ENCODE measurements at places on chromosomes 6 and 20.

- DNase-seq: no peak
Observed at GRCh38 chr20:2756056-2756611, 44.3 kb downstream of the CPXM1 start.

- no peak for DNase-seq
Observed at GRCh38 chr20:704726-705125, 29.1 kb upstream of the SCRT2 start.

DNA sequence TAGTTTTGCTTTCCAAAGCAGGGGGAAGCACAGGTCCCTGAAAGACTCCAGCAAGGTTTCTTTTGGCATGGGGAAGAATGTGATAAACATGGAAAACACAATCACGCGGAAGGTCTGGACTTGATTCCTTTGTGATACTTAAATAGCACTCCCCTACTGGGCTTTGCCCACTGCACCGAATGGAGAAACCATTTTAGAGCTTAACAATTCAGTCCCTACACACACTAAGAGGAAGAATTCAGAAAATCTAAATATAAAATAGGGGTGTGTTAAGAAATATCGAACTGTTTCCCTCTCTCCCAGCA is 71.4 kb upstream of the NHSL1 start:
- no peak for DNase-seq

DNA sequence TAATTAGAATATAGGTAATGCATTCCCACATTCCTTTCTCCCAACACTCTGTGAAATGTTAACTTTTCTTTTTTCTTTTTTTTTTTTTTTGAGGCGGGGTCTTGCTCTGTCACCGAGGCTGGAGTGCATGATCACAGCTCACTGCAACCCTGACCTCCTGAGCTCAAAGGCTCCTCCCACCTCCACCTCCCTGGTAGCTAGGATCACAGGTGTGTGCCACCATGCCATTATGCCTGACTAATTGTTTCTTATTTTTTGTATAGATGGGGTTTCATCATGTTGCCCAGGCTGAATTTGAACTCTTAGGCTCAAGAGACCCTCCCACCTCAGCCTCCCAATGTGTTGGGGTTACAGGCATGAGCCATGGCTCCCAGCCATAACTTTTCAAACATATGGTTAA is 135.7 kb upstream of the SHLD1 start:
- DNase-seq: no peak

DNA sequence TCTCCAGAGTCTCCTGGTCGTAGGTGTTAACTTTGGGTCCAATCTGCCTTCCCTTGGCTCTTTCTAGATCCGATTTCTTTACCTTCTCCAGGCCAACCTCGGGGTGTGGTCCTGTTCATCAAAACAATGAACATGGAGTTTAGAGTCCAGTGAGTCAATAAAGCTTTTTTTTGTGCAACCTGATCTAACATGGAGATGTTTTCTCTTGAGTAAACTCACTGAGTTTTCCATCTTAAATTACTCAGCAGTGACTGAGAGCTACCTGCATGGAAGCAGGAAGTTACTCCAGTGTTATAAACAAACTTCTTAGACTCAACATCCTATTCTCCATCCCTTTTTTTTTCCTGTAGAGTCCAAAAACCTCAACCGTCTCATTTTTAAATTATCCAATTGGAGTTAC is 14.9 kb upstream of the SLC22A1 start:
- DNase-seq: no peak

DNA sequence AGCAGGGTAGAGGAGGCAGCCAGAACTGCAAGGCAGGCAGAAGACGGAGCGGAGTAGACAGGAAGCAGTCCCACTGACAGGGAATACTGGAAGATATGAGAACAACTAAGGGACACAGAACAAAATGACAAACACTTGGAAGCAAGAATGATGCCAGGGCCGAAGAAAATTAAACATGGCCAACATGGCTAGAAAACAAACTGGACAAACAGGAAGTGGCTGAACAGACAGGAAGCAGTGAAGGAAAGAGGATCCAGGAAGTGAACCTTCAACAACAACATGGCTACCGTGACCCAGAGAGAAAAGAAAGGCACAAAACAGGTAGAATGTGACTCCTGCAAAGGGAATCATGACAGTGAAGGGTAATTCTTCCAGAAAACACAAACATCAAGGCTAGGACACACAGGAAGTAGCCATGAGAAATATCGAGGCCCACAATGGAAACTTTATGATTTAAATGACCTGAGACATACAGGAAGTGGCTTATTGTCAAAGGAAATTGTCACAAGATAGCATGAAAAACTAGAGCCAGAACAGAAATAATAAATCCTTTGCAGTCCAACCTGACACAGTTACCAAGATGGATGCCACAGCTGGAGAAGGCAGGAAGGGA is 9.1 kb downstream of the COL11A2 start:
- DNase-seq: no peak

- DNase-seq: no peak
Observed at GRCh38 chr20:62122654-62123449, 577 bp downstream of the LSM14B start.

GRCh38 chr6:169984181-169985120 is 233.0 kb downstream of the ERMARD start:
- no peak for DNase-seq

GRCh38 chr20:20505554-20505953 is 137.7 kb downstream of the INSM1 start:
- DNase-seq: no peak

DNA sequence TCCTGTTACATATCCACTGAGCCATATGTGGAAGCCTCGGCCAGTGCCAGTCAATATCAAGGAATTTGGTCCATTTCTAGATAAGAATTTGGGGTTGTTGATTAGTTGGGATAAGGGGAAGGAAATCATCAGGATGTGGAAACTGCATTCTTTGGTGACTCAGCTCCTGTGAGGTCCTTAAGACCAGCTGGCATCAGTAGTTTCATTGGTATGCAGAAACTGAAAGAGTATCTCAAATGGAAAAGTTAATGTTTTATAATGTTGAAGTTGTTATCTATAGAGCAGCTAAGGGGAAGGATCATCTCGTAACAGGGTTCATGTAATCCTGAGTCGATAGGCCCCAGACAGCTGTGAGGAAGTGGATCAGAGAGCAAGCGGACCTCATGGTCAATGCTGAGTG is 87.9 kb upstream of the PRND start:
- no peak for DNase-seq

DNA sequence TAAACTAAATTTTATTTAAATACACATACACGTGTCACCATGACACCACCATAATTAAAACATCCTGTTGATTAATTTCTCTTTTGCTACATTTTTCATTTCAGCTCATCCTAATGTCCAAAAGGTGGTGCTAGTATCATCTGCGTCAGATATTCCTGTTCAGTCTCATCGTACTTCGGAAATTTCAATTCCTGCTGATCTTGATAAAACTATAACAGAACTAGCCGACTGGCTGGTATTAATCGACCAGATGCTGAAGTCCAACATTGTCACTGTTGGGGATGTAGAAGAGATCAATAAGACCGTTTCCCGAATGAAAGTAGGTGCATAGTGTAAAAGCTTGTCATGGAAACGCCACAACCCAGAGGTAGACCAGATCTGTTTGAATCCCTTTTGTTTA is 263.4 kb downstream of the UTRN start:
- DNase-seq: no peak

DNA sequence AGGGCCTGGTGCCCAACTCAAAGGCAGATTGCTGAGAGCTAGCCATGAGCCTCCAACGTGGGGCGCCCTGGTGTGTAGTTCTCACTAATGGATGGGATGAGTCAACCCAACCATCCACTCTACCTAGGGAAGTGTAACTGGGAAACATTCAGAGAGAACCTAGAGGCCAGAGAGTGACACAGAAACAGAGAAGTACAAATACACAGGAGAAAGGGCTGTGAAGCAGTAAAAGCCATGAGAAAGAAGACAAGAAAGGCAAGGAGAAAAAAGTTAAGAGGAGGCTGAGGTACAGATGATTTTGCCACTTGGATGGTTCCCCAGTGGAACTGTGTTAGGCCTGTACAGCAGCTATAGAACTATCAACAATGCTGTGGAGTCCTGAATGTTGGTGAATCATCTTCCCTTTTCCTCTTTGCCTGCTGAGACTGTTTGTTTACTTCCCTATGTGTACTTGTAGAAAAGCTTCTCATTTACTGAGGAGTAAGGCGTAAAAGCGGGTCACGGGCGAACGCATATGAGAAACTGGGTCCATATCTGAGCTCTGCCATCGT is 39.0 kb downstream of the MAN1A1 start:
- DNase-seq: no peak

- DNase-seq: no peak
Observed at GRCh38 chr6:149049230-149049629, 268.3 kb upstream of the TAB2 start.

DNA sequence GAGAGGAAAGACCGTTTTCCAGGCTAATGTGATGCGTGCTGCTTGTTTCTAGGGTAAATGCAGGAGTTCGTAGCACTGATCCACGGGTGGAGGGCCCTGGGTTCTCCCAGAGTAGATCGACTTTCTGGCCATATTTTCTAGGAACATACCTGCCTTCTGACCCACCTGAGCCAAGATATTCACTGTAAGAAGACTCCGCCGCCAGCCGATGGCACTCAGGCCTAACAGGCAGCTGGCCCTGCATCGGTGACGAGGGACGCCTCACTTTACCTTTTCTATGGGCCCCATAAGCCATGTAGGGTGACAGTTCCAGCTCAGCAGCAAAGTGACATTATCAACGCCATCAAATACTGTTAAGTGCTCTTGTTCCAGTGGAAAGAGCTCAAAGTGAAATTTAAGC is 30.2 kb upstream of the FRMD1 start:
- DNase-seq: no peak

DNA sequence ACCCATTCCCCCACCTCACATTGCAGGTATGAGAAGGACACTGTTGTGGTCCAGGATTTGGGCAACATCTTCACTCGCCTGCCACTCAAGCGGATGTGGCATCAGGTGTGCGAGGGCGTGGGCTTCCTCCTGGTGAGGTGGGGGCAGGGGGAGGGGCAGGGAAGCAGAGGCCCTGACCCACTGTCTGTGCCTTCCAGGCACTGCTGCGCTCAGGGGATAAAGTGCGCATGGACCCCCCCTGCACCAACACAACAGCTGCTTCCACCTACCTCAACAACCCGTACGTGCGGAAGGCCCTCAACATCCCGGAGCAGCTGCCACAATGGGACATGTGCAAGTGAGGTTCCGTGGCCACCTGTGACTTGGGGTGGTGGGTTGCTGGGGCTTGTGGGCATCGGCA is 3.7 kb downstream of the CTSA start:
- no peak for DNase-seq

DNA sequence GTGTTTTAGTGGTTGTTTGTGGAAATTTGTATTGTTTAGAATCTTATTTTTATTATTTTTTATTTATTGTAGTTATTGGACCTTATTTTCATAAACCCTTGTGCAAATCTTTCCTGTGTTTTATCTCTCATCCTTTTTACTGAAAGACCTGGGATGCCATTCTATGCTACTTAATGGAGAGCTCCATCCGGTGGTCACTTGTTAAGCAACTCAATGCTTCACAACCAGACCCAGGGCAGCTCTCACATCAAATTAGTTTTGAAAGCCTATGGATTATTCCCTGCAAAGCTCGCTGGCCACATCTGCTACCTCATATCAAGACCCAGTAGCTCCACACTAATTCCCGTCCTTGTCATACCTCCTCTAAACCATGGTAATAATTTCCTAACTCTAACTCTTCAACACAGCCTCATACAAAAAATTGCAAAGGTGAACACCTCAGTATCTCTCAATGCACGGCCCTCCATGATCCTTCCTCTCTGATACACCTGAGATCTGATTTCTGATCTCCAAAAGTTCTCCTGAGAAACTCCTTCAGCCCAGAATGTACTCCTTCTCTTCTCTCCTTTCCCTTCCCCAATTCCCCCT is 296.6 kb upstream of the MANEA start:
- DNase-seq: no peak

DNA sequence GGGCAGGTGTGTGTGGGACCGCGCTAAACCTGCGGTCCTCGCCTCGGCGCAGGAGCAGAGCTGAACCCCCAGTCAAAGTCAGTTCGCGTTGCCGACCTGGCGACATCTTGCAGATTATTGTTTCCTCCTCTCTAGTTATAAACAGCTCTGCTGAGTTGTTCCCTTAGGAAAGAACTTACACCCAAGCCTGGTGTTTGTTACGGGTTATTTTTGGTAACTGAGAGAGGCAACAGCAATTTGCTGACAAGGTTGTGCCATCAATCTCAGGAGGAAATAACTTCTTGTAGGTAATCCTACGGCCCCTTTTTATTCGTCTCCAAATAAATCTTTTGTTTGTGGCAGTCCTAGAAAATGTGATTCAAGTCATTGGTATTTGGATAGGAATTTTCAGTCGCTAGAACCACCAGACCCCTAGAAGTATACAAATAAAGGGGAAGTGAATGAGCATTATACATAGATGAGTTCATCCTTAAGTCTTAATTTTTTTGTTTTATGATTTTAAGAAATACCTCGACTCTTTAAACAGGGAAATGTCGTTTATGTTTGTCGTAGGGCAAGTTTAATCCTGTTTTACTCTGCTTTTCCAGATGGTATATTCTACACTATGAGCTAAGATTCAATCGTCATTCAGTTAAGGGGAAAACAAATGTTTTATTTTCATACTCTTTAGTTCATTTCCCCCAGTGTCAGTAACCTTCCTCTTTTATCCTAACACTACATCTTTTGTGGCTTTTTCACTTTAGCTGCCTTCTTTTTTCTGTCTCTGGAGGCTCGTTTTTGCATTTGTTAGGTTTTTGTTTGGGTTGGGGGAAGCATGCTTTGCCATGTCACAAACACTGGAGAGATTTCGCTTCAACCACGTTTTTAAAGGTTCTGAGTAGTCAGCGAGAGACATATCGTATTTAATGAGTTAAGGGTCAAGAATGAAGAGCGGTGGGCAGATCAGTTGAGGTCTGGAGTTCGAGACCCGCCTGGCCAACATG is 1.2 kb downstream of the PM20D2 start:
- peak; percentile 8 for DNase-seq

DNA sequence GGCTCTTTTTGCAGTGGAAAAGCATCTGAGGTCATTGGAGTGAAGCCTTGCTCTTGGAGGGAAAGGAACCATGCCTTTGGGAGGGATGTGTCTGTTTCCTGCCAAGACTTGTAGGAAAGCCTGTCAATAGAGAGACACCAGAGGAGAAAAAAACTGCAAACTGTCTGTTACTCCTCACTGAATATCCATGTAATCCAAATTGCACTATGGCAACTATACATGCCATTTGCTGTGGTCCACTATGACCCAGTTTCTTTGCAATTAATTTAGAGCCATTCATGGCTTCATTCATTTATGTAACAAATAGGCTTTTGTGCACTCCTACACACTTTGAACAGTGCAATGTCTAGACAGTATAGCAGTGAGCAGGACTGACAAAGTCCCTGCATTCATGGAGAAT is 296.5 kb downstream of the SLC35F1 start:
- no peak for DNase-seq

Data from stimulated activated CD4-positive, alpha-beta T cell treated with anti-CD3 and anti-CD28 coated beads, Interleukin-1b, Interleukin-23, amount 100 ng/mL, for 1 hour (primary cell).